ENCODE measurements at places on chromosomes 4 and X.
A peak's percentile ranks its signal among the peaks of the same experiment; 100 is the strongest.

GRCh38 chr4:151784706-151785105 lies 23.9 kb upstream of the GATB start:
- DNase-seq, result no peak

GRCh38 chr4:3801931-3802550 lies 35.9 kb downstream of the ADRA2C start:
- no peak for DNase-seq

DNA sequence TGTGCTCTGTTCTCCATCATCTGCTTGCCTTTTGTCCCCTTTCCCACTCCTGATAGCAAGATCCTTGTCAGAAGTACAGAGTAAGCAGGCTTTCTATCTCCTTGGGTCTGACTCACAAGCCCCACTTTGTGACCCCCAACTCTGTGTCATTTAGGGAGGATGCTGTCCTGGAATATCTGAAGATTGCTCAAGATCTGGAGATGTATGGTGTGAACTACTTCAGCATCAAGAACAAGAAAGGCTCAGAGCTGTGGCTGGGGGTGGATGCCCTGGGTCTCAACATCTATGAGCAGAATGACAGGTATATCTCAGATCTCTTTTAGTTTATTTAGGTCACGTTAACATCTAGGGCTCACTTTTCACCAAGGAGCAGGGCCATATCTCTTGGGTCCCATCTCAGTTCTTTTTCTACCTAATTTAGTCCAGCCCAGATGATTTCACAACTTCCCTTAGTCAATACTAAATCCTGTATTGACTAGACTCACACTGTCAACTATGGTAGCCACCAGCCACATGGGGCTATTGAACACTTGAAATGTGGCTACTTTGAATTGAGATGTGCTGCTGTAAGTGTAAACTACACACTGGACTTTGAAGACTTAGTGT lies 64.3 kb downstream of the MSN start:
- DNase-seq, result no peak

DNA sequence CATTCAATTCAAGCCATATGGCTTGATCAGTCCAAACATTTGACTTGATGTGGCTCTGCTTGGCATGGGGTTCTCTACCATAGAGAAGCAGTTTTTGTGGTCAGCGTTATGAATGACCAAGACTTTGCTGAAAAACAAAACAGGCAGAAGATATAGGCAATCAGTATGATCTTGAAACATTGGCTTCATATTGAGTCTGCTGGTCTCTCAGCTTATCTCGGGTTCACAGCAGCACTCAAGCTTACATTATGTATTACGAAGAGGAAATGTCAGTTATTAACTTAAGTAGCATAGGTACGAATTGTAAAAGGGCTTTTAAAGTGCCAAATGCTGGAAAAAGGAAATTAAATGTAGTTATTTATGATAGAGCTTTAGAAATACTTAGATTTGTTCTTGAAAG lies 99.0 kb downstream of the AFF2 start:
- DNase-seq, result no peak

- no peak for DNase-seq
Measured at GRCh38 chrX:151735219-151735618, 673 bp downstream of the CNGA2 start.

GRCh38 chr4:148312956-148313490 lies 129.2 kb downstream of the NR3C2 start:
- no peak for DNase-seq

GRCh38 chrX:46279214-46279924 lies 265.9 kb downstream of the ZNF674 start:
- DNase-seq, result no peak

DNA sequence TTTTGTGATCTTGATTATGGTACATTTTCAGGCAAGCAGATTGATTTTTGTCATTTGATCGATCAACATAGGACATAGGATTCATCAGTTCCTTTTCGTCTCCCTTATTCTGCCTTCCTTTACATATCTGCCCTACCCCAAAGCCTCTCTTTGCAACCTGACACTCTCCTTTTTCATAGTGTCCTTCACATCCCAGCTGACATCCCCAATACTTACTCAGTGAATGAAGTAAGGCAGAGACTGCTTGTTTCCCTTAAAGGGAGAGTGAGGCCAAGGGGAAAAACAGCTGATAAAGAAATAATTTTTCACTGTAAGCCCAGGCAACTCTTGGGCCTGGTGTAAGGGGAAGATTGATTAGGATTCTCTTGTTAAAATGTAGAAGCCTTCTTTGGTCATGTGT lies 69.8 kb downstream of the GBA3 start:
- no peak for DNase-seq

DNA sequence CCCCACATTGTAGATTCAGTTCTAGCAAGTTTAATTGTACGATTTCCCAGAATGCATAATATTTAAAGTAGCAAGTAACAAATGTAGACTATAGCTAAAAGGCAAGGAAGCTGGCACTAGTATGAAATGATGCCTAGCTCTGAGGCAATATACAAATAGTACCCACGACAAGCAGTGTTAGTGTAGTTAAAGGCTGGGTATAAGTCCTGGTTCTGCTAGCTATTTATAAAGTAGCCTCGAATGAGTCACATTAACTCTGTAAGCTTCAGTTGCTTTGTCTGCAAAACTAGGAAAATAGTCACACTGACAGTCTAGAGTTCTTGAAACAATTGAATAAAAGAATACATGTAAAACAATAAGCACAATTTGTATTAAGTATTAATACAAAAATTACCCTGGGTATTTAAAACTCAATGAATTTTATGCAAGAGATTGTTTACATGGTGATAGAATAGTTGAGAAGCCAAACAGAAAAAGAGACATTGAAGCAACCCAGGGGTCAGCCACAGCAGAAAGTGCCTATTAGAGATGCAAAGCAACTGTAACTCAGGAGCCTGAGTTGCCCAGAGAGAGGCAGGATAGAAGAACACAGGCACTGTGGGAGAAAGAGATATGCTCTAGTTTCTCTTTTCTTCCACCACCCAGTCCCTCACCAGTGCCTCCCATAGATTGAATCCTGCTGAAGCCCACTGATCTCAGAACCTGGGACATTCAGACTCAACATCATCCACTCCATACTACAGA lies 949.0 kb downstream of the C4orf33 start:
- no peak for DNase-seq

- peak; percentile 78 for DNase-seq
Measured at GRCh38 chr4:175891851-175892250, 79.8 kb upstream of the GPM6A start.

DNA sequence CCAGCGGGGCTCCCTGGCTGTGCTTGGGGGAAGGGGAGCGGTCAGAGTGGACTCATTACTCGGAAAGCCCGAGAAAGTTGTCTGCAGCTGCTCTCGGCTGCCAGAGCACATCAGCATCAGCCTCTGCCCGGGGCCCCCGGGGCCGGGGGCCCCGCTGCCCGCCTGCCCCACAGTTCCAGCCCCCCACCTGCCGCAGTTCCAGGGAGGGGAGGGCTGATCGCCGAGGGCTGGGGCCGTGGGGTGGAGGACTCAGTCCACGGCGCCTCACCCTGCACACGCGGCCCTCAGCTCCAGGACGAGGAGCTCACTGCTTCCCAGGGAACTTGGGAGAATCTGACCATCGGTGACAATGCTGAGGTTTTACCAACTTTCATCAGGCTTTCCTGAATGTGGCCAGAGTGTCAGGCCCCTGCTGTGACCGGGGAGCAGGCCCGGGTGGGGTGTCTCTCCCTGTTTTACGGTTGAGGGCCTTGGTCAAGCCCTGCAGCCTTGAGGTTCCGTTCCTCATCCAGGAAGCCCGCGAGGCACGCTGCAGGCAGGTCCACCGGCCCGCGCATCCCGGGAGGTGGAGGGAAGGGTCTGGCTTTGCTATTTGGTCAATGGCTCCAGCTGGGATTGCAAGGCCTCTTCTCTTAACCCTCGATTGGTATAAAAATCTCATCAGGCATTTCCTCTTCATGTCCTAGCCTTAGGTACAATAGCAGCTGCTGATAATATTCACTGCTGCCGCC lies 57.2 kb downstream of the CPZ start:
- no peak for DNase-seq

- DNase-seq, result no peak
Measured at GRCh38 chr4:83569987-83570386, 34.1 kb downstream of the GPAT3 start.

- DNase-seq, result peak; percentile 42
Measured at GRCh38 chr4:6885953-6886557, 23.6 kb upstream of the TBC1D14 start.

GRCh38 chr4:112818594-112818965 lies 181.6 kb downstream of the LARP7 start:
- DNase-seq, result peak; percentile 6

DNA sequence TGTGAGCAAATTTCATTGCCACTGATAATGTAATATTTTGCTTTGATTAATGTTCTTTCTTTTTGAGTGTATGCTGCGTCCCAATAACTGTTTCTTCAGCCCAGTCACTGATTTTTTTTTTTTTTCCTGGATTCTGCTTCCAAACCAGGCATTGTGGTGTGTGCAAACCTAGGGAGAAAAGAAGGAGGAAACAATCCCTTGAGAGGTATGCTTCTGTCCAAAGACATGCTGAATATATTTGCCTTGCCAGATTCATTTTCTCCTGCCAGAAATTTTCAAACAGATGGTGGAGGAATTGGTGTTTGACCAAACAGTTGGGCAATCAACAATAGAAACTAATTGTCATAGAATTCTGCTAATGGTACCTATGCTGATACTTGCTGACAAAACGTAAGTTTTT lies 753.6 kb downstream of the RPA4 start:
- no peak for DNase-seq

GRCh38 chrX:40156470-40157227 lies 58.9 kb upstream of the BCOR start:
- no peak for DNase-seq

DNA sequence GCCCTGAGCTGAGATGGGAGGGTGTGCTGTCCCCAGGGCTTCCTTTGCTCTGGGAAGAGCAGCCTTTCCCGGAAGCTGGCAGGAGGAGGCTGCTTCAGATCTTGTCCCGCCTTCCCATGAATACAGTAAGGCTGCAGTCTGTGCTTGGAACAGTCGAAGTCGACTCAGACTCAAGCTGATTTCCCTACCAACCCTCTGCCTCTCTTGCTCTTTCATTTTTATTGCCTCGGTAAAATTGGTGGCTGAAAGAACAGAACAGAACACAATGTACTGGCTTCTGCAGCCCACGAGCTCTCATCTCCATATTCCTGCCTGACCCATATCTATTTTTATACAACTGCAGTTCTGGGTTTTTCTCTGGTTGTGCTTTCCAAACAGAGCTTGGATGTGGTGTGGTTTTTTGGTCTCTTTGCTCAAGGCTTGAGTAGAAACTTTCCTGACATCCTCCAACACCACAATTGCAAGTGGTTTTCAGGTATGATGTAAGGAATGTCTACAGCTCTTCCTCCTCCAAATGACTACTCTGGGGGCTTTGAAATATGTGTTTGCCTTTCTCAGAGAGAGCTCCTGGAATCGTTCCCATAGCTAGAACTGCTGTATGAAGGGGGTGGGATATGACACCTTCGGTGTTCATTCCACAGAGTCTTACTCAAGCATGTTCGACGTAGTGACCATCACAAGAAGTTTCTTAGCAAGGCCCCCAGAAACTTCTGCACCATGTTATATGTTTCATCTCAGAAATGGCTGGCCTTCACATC lies 61.3 kb downstream of the ENPP6 start:
- no peak for DNase-seq

DNA sequence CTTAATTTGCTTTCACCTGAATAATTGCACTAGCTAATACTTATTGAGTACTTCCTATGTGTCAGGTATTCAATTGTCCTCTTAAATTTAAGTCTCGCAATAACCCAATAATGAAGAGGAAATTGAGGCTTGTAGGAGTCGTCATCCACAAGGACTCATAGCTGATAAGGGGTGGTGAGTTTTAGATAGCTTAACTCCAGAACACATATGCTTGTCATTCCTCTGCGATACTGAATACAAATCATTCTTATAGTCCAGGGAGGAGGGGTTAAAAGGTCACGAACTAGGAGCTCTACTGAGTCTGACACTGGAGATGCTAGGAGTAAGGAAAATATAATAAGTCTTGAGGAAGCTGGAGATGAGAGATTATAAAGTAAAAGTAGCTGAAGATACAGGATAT lies 1.4 kb upstream of the PACRGL start:
- DNase-seq, result no peak

GRCh38 chr4:87919941-87920340 lies 55.6 kb upstream of the SPP1 start:
- no peak for DNase-seq

Data from NCI-H1105 treated with DMSO at 0.1 percent for 48 hours (cell line).